Left cardiac atrium (tissue), 4 donors: ENCODE measurements at places on chromosomes 5 and 9.

GRCh38 chr5:345404-346195 lies 24.1 kb downstream of the AHRR start:
- DNase-seq = no peak

DNA sequence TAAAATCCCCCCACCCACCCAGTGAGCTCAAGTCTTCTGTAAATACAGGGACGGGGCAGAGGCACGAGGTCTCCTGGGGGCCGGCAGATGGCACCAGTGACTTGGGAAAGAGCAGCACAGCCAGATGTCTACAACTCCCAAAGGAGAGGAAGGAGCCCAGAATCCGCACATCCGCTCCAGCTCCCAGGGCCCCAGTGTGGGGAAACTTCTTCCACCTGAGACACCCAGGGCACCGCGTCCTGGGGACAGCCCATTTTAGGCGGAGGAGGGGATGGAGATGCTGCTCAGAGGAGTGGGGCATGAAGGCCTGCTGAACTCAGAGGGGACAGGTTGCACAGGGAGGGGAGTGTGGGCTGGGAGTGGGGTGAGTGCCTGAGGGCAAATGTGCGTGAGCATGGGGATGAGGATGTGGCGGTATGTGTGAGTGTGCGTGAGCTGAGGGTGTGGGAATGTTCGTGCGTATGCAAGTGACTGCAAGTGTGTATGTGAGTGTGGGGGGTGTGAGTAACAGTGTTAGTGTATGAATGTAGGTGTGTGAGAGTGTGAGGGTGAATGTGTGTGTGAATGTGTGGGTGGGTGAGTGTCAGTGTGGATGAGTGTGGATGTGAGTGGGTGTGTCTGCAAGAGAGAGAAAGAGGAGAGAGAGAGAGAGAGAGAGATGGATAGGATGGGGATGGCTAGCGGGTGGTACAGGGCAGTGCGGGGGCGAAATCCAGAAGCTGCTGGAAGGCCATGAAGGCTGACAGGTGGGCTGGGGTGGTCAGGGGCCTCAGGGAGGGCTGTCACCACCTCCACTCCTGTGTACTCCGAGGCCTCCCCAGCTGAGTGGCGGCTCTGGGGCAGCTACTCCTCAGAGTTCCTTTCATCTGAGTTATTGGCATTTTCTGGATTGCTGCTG lies 63.5 kb downstream of the DUSP1 start:
- peak; percentile 63 for DNase-seq

GRCh38 chr5:135615581-135616260 lies 36.9 kb upstream of the CXCL14 start:
- DNase-seq = no peak

DNA sequence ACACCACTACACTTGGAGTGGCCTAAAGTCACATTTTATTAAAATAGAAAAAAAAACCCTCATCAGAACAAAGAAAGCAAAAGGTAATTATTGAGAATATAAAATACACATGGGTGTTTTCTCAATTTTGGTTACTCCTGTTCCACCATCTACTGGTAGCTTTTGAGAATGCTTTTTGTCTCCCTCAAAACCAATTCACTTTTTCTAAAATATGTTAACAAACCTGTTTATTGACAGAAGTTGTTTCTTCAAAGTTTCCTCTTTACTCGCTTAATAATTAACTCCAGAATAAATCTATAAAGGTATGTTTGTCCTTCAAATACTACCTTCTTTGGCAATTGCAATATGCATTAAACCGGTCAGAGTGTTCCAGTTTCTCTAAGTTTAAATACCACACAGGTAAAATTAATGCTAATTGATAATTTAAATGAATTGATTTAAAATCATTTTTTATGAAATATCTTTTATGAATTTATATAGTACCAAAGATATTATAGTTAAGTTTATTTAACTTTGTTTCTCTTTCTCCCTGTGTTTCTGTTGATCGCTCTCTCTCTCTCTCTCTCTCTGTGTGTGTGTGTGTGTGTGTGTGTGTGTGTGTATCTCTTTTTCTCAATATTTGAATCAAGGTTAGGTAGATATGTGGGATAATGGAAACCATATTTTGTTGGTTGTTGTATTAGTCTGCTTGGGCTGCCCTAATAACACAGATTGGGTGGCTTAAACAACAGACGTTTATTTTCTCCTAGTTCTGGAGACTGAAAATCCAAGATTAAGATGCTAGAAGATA lies 487.4 kb downstream of the PRDM9 start:
- no peak for DNase-seq
